HFFc6 (cell line): ENCODE measurements at places on chromosomes 2 and 18.

- no peaks in the 10 kb centered on the region for H3K36me3 ChIP-seq
- no peak overlapping the region for H3K4me3 ChIP-seq
- no peak for DNase-seq
- no peak overlapping the region for H3K27ac ChIP-seq
- no peaks in the 10 kb centered on the region; the same call in 1 of the 2 replicates for H3K4me1 ChIP-seq
- H3K27me3 ChIP-seq: peaks cover 2% of the 10 kb centered on the region; the same call in 1 of the 2 replicates
These were observed 47.6 kb upstream of the MSTN start for GRCh38 chr2:190110131-190110530.

- H3K36me3 ChIP-seq: no peaks in the 10 kb centered on the region
- no peak for DNase-seq
- no peak overlapping the region for H3K27ac ChIP-seq
- H3K27me3 ChIP-seq: no peaks in the 10 kb centered on the region; the same call in 1 of the 2 replicates
These were observed 677.8 kb downstream of the TSN start for GRCh38 chr2:122433123-122433754.

DNA sequence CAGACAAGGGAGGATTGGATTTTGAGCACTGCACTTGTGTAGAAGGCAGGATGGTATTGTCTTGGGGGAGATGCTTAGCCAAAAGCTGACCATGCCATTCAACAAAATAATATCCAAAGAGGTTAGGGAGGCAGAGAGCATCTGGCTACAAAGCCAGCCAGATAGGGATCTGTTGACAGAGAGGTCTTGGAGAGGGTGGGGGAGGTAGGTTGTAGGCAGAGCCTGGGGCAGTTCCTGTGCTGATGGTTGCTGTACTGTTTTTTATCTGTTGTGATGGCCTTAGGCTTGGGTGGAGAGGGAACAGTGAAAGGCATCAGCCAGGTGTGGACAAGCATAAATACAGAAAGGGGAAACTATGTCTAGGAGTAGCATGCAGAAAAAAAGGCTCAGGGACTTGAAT lies 100.9 kb downstream of the AQP4 start:
- H3K36me3 ChIP-seq: no peaks in the 10 kb centered on the region
- no peaks in the 10 kb centered on the region for H3K4me1 ChIP-seq
- no peak overlapping the region for H3K4me3 ChIP-seq
- H3K27ac ChIP-seq: no peak overlapping the region
- no peak for DNase-seq

DNA sequence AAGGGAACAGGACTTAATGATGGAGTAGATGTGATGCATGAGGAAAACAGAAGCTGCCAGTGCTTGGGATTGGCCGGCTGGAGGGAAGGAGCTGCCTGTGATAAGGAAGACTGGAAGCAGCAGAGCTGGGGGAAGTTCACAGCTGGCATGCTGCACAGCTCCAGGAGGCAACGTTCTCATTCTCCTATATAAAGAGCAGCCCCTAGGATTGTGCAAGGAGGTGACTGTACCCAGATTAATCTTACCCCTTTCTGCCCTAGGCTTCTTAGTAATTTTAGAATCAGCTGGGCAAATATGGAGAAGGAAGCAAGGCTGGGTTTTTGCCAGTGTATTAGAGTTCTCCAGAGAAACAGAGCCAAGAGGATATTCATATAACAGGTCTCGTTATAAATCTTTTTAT lies 155.8 kb downstream of the ALPK2 start:
- H3K36me3 ChIP-seq: no peaks in the 10 kb centered on the region
- H3K4me3 ChIP-seq: no peak overlapping the region
- H3K27ac ChIP-seq: no peak overlapping the region
- H3K27me3 ChIP-seq: peaks cover 40% of the 10 kb centered on the region
- no peak for DNase-seq
